ENCODE measurements at places on chromosomes 3 and 15.

- no peaks in the 10 kb centered on the region for H3K36me3 ChIP-seq
- no peak overlapping the region for H3K27ac ChIP-seq
- no peaks in the 10 kb centered on the region for H3K27me3 ChIP-seq
- DNase-seq: no peak
Observed at GRCh38 chr3:188262913-188263683, 109.1 kb downstream of the LPP start.

DNA sequence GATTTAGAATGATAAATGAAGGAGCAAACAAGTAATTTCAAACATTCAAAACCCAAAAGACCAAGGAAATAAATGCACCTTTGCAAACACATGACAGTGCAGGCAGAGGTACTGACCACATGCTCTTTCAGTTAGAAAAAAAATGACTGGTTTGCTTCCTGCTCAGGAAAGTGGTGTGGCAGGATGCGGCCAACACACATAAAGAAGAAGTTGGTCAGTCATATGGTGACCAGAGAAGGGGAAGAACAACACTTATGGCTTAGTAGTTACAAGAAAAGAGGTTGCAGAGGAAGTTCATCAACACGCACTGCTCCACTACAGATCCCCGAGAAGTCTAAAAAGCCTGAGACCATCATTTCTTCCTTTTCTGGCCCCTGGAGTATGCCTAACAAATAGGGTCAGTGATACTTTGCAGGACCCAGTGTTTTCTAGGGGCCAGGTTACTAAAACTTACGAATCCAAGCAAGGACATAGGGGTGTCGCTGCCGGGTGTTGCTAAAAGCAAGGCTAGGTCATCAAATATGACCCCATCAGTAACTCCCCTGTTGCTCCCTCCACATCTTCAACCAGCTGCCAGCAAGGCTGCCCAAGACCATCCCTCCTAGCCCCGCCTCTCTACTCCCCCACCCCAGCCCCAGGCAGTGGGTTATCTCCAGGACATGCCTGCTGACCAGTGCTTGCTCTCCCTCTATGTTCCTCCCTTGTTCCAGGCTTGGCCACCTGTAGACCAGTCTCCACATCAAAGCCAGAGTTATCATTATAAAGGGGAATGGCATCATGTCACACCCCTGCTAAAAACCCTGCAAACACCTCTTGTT lies 11.2 kb downstream of the ATP8B4 start:
- H3K4me3 ChIP-seq: peak overlapping the region; percentile 24
- peaks cover 16% of the 10 kb centered on the region for H3K36me3 ChIP-seq
- H3K4me1 ChIP-seq: peaks cover 37% of the 10 kb centered on the region
- peaks cover 4% of the 10 kb centered on the region for H3K27me3 ChIP-seq

DNA sequence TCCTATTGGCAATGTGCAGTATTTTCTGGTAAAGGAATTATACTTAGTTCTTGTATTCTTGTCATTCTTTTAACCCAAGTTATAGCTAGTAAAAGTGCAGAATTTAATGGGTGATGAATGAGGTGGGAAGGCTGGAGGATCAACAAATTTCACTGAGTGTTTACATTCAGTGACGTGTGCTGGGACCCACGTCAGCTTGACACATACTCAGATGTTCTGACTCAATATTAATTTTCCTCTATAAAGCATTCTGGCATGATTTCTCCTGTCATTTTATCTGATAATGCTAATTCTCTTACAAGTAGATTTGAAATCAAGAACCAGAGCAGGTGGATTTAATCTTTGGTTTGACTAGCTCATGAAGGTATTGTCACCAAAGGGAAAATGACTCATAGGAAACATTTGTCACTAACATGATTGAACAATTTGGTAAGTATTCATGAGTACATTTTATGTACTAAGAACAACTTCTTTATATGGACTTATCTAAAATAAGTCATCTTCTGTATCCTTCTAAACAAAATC lies 71.0 kb upstream of the SYNPR start:
- peaks cover 6% of the 10 kb centered on the region for H3K27me3 ChIP-seq
- H3K36me3 ChIP-seq: no peaks in the 10 kb centered on the region
- H3K4me3 ChIP-seq: no peak overlapping the region
- no peak overlapping the region for H3K27ac ChIP-seq
- no peak for DNase-seq

GRCh38 chr3:107619549-107619948 lies 96.8 kb downstream of the BBX start:
- no peak for DNase-seq
- no peaks in the 10 kb centered on the region for H3K36me3 ChIP-seq
- H3K27ac ChIP-seq: peak overlapping the region; percentile 41

DNA sequence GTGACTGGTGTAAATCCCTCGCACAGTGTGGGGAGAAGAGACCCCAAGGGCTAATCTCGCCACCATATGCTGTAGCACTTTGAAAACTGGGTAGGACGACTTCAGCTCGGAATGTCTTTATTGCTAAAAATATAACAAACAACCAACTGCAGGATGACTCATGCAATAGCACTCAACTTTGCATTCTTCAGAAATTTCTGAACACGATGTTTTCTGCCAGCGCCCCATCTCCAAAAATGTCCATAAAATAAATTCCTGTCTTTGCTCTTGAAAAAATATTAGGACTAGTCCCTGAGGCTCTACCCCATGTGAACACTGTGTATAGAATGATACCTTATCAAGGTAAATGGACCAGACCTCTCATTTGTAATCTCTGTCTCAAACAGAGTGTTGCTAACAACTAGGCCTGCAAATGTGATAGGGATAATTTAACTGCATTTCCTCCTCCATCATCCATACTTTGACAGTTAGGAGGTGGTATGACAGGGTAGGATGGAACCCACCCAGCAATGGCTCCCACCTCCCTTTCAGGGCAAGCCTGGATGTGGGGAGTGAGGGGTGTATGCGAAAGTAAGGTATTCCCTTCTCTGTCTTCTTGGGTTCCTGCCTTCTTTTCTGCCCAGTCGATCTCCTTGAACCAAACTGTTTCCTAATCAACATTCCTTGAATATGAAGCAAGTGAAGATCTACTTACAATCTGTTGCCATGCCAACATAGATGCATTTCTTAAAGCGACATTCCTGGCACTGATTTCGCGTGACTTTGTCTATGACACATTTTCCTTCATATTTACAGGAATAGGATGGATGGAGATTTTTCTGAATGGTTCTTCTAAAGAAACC lies 201.1 kb downstream of the NR1D2 start:
- no peak overlapping the region for H3K4me3 ChIP-seq
- no peaks in the 10 kb centered on the region for H3K36me3 ChIP-seq
- no peaks in the 10 kb centered on the region for H3K4me1 ChIP-seq
- no peak overlapping the region for H3K27ac ChIP-seq
- no peak for DNase-seq
- peaks cover 4% of the 10 kb centered on the region for H3K27me3 ChIP-seq

GRCh38 chr3:13877911-13878280 lies 2.0 kb downstream of the WNT7A start:
- no peaks in the 10 kb centered on the region for H3K36me3 ChIP-seq
- H3K27ac ChIP-seq: no peak overlapping the region
- peaks cover 33% of the 10 kb centered on the region for H3K27me3 ChIP-seq
- peaks cover 13% of the 10 kb centered on the region for H3K4me1 ChIP-seq
- H3K4me3 ChIP-seq: peak overlapping the region; percentile 82

GRCh38 chr3:112617285-112617684 lies 23.7 kb downstream of the CCDC80 start:
- H3K4me3 ChIP-seq: no peak overlapping the region
- peaks cover 6% of the 10 kb centered on the region for H3K27me3 ChIP-seq
- DNase-seq: no peak

- H3K4me1 ChIP-seq: peaks cover 29% of the 10 kb centered on the region
- no peaks in the 10 kb centered on the region for H3K36me3 ChIP-seq
- peaks cover 45% of the 10 kb centered on the region for H3K27me3 ChIP-seq
- no peak overlapping the region for H3K4me3 ChIP-seq
Observed at GRCh38 chr3:16599694-16600093, 5.5 kb downstream of the DAZL start.

GRCh38 chr3:156729460-156730179 lies 55.2 kb downstream of the TIPARP start:
- H3K27ac ChIP-seq: no peak overlapping the region
- H3K4me3 ChIP-seq: no peak overlapping the region
- H3K27me3 ChIP-seq: no peaks in the 10 kb centered on the region
- DNase-seq: no peak

GRCh38 chr15:82020625-82021394 lies 25.0 kb downstream of the MEX3B start:
- H3K36me3 ChIP-seq: no peaks in the 10 kb centered on the region
- peaks cover 20% of the 10 kb centered on the region for H3K27me3 ChIP-seq
- H3K27ac ChIP-seq: no peak overlapping the region
- no peak for DNase-seq
- H3K4me3 ChIP-seq: no peak overlapping the region

DNA sequence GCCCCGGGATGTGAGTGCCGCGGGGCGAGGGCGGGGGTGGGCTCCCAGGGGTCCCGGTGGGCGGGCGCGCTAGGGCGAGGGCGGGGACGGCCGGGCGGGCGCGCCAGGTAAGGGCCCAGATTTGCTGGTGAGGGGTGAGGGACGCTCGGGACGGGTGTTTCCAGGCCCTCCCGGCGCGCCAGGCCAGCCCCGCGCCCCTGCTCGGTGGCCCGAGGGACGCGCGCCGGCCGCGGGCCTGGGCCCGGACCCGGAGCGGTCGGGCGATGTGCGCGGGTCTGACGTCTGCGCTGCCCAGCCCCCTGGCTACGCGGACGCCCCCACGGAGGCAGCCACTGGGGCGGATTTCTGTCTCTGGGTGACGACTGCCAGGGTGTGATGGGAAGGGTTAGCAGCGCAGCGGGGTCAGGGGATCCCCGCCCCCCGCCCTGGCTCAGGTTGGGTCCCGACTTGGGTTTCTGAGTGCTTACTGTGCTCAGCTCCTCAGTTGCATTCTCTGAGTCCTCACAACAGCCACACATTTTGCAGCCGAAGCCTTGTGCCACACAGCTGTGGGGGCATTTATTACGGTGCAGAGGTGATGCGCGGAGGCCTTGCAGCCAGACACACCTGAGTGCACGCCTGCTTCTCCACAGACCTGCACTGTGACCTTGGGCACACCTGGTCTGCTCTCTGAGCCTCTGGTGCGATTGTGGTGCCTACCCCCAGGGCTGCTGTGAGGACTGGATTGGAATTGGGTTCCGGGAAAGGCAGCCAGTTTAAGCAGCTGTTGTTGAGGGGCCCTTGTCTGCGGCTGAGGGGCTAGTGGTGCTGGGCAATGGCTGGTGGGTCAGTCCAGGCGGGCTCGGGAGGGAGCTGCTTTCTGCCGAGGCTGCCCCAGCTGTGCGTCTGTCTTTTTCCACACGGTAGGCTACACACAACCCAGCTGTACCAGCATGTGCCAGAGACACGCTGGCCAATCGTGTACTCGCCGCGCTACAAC lies 523 bp downstream of the HDAC11 start:
- no peak for DNase-seq
- no peaks in the 10 kb centered on the region for H3K36me3 ChIP-seq
- H3K27ac ChIP-seq: no peak overlapping the region
- H3K4me3 ChIP-seq: peak overlapping the region; percentile 84

DNA sequence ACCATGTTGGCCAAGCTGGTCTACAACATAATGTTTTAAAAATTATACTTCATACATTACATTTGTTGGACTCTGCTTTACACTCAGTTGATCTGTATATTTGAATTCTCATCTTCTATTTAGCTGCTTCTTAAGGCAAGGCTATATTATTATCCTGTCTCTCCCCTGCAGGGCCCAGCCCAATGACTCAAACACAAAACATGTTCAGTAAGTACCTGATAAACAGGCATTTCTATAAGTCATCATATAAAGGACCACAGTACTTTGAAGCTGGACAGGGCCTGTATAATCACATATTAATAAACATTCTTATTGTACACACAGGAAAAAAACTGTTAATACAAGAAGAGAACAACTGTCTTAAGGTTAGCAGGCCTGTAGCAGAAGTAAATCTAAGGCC lies 36.2 kb downstream of the NGLY1 start:
- H3K36me3 ChIP-seq: peaks cover 58% of the 10 kb centered on the region
- H3K27ac ChIP-seq: no peak overlapping the region
- H3K4me3 ChIP-seq: no peak overlapping the region
- no peaks in the 10 kb centered on the region for H3K27me3 ChIP-seq
- no peak for DNase-seq
- no peaks in the 10 kb centered on the region for H3K4me1 ChIP-seq

- no peak overlapping the region for H3K27ac ChIP-seq
- no peak for DNase-seq
- peaks cover 20% of the 10 kb centered on the region for H3K27me3 ChIP-seq
- peaks cover 4% of the 10 kb centered on the region for H3K36me3 ChIP-seq
- no peaks in the 10 kb centered on the region for H3K4me1 ChIP-seq
- H3K4me3 ChIP-seq: no peak overlapping the region
Observed at GRCh38 chr3:189058071-189058470, 113.7 kb upstream of the TPRG1 start.

DNA sequence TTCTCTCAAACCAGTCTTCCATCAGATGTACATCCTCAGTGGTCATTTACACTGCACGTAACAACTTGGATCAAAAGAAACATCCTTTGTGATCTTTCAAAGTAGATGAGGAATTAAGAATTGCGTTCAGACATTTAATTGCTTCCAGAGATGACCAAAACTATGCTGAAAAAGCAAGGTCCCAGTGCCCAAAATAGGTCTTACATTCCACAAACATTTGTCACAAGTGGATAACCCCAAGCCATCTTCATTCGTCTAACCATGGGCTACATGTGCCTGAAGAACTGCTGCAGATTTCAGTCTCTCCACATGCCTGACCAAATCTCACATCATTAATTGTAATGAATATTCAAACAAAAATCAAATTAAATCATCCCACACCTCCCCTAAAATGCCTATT lies 273.6 kb downstream of the SHOX2 start:
- no peak overlapping the region for H3K4me3 ChIP-seq
- no peak for DNase-seq
- H3K36me3 ChIP-seq: peaks cover 1% of the 10 kb centered on the region
- H3K27me3 ChIP-seq: no peaks in the 10 kb centered on the region

GRCh38 chr3:153928851-153929250 lies 192.3 kb upstream of the ARHGEF26 start:
- DNase-seq: no peak
- H3K27ac ChIP-seq: no peak overlapping the region
- no peaks in the 10 kb centered on the region for H3K36me3 ChIP-seq
- H3K4me3 ChIP-seq: no peak overlapping the region

- peaks cover 11% of the 10 kb centered on the region for H3K27me3 ChIP-seq
- no peak overlapping the region for H3K27ac ChIP-seq
- H3K4me1 ChIP-seq: no peaks in the 10 kb centered on the region
- no peaks in the 10 kb centered on the region for H3K36me3 ChIP-seq
- H3K4me3 ChIP-seq: no peak overlapping the region
Observed at GRCh38 chr3:127193341-127193740, 410 bp downstream of the PRR23E start.

DNA sequence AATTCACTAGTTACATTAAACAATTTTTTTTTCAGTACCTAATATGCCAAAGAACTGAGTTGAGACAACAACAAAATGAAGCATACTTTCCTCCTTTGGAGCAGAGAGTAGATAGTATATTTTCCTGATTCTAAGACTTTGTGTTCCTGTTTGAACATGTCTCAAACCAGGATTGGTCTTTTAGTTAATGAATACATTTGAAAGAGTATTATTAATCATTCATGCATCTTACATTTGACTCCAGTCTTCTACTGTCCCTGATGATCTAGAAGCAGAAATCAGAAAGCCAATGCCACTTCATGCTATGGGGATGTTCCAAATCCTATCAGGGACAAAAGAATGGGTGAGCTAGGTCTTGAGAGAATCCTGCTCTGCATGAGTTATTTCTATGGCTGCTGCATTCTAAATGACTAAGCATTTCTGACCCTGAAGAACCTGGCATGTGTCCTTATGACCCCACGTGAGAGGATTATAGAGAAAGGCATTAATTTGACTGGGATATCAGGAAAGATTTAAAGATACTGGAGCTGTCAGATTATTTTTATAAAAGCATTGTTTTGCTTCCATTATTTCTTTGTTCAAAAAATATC lies 32.9 kb upstream of the MBNL1 start:
- H3K27me3 ChIP-seq: no peaks in the 10 kb centered on the region
- peaks cover 3% of the 10 kb centered on the region for H3K36me3 ChIP-seq
- H3K27ac ChIP-seq: peak overlapping the region; percentile 86
- no peak for DNase-seq
- peak overlapping the region; percentile 73 for H3K4me3 ChIP-seq

Measured in activated T-cell treated with anti-CD3 and anti-CD28 coated beads, Interleukin-2, amount 50 U/mL, for 72 hours (primary cell).